Osteoblast (primary cell): ENCODE measurements at places on chromosomes 5 and 9. TPM values are rescaled to one million over a fixed set of nuclear protein-coding genes. Genes with fewer than 3 reads are reported as not detected.
A peak's percentile ranks its signal among the peaks of the same experiment; 100 is the strongest.

TLX3 gene
- not detected in 2 replicates for total RNA-seq

DNA sequence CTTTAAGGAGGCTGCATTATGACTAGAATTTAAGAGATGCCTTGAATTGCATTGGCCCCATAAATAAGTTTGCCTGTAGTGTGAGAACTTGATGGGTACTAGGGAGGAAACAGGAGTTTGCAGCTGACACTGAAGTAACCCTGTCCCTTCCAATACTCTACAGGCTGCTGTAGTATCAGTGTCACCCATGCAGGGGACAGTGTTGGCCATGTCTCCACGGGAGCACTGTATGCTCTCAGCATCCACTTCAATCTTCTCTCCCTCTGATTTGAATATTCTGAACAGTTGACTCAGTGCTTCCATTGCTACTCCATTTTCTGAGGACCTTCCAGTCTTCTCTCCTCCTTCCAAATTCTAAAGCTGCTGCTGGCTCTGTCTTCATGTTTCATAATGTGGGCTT is 11.4 kb upstream of the IFNA14 start:
- peaks cover 23% of the 10 kb centered on the region for H3K27me3 ChIP-seq
- no peak for DNase-seq
- peaks cover 3% of the 10 kb centered on the region for H3K4me1 ChIP-seq
- H3K4me3 ChIP-seq = no peak overlapping the region

GRCh38 chr5:56290378-56291078 is 57.4 kb upstream of the ANKRD55 start:
- H3K27me3 ChIP-seq = peaks cover 4% of the 10 kb centered on the region
- DNase-seq = peak; percentile 64
- H3K36me3 ChIP-seq = no peaks in the 10 kb centered on the region
- H3K4me3 ChIP-seq = no peak overlapping the region
- no peak overlapping the region for H3K27ac ChIP-seq

SUB1 gene
- 101 and 115 TPM in 2 replicates for total RNA-seq

ANKRD33B gene
- total RNA-seq = 5.1 and 5.6 TPM in 2 replicates

GRCh38 chr9:73269430-73270101 is 117.9 kb downstream of the ANXA1 start:
- no peaks in the 10 kb centered on the region for H3K4me1 ChIP-seq
- H3K36me3 ChIP-seq = no peaks in the 10 kb centered on the region
- DNase-seq = no peak
- no peak overlapping the region for H3K27ac ChIP-seq
- no peak overlapping the region for H3K4me3 ChIP-seq

PCDHGA6 gene
- 5.0 and 5.1 TPM in 2 replicates for total RNA-seq

FANCC gene
- 4.7 and 5.4 TPM in 2 replicates for total RNA-seq

DNA sequence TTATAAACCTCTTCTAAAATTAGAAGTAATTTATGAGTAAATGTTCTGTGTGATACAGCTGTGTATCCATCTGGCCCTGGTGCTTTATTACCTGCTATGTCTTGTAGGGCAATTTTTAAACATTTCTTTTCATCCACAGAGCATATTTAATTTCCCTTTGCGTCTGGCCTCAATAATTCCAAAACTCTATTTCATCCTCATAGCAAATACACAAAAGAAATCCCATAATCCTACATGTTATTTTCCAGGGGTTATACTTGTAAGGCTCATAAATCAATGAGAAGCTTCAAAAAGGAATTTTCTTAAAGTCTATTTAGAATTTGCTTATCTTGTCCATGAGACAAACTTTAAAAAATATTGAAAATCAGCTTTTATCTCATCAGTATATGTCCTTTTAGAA is 167.0 kb downstream of the TTC39B start:
- no peaks in the 10 kb centered on the region for H3K27me3 ChIP-seq
- no peaks in the 10 kb centered on the region for H3K36me3 ChIP-seq
- H3K4me3 ChIP-seq = no peak overlapping the region
- DNase-seq = no peak

DNA sequence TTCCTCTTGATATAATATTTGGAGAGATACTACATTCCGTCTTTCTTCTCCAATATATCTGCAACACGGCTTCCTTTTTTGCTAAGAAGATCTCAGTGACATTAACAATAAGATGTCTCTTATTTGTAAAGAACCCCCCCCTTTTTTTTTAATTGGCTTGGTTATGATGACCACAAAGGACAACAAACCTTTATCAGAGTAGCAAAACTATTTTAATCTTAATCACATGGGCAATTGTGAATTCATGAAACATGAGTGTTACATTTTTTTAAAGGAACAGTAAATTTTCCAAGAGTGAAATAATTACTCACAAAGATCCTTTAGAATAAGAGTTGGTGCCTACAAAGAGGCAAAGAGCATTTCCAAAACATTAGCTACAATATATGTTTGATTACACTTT is 554.1 kb downstream of the MAT2B start:
- H3K27me3 ChIP-seq = no peaks in the 10 kb centered on the region
- no peak overlapping the region for H3K4me3 ChIP-seq
- no peaks in the 10 kb centered on the region for H3K36me3 ChIP-seq
- DNase-seq = no peak

PCDHB4 gene
- total RNA-seq = 1.1 and 1.2 TPM in 2 replicates

DNA sequence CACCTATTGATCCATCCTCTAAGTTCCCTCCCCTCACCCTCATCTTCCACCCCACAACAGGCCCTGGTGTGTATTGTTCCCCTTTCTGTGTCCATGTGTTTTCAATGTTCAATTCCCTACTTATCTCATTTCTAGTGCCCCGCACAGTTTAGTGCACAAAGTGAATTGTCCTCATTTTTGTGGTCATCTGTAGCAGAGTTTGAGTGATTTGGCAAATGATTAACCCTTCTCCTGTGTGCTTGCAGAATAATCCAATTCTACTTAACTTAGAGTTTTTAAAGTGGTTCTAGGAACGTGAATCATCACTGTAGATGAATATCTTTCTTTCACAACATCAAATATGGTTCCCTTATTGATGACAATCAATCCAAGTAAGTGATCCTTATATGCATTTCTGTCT is 6.3 kb upstream of the HAPLN1 start:
- H3K27ac ChIP-seq = no peak overlapping the region
- H3K36me3 ChIP-seq = no peaks in the 10 kb centered on the region
- no peak for DNase-seq

ANKRD20A1 gene
- not detected in 2 replicates for total RNA-seq

- H3K36me3 ChIP-seq = no peaks in the 10 kb centered on the region
- H3K27me3 ChIP-seq = no peaks in the 10 kb centered on the region
- DNase-seq = no peak
- H3K27ac ChIP-seq = no peak overlapping the region
- no peak overlapping the region for H3K4me3 ChIP-seq
- H3K4me1 ChIP-seq = no peaks in the 10 kb centered on the region
Observed at GRCh38 chr5:16477541-16477940, 11.9 kb upstream of the ZNF622 start.

FRMPD1 gene
- not detected in 2 replicates for total RNA-seq

GRCh38 chr5:52710972-52711596 is 76.6 kb upstream of the ITGA1 start:
- DNase-seq = no peak
- peaks cover 29% of the 10 kb centered on the region for H3K4me1 ChIP-seq
- no peak overlapping the region for H3K4me3 ChIP-seq
- H3K36me3 ChIP-seq = no peaks in the 10 kb centered on the region

DNA sequence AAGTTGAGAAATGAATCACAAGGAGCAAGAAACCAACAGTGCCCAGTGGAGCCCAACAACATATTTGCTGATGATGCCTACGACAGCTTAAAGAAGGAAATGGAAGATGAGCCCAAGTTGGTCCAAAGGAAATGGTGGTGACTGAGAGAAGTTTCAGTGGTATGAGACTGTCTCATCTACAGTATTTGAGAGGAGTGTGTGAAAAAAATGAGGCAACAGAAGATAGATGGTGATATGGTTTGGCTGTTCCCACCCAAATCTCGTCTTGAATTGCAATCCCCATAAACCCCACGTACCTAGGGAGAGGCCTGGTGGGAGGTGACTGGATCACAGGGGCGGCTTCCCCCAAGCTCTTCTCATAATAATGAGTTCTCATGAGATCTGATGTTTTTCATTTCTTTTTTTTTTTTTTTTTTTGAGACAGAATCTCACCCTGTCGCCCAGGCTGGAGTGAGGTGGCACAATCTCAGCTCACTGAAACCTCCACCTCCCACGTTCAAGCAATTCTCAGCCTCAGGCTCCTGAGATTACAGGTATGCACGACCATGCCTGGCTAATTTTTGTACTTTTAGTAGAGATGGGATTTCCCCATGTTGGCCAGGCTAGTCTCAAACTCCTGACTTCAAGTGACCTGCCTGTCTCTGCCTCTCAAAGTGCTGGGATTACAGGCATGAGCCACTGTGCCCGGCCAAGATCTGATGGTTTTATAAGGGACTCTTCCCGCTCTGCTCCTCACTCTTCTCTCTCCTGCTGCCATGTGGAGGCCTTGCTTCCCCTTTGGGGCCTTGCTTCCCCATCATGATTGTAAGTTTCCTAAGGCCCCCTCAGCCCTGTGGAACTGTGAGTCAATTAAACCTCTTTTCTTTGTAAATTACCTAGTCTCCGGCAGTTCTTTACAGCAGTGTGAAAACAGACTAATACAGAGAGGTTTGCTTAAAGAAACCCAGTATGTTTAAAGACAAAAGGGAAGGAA is 30.2 kb downstream of the EFCAB9 start:
- H3K27me3 ChIP-seq = no peaks in the 10 kb centered on the region
- H3K36me3 ChIP-seq = peaks cover 12% of the 10 kb centered on the region
- H3K4me3 ChIP-seq = no peak overlapping the region
- DNase-seq = no peak

PCDHB16 gene
- 1.1 and 3.5 TPM in 2 replicates for total RNA-seq

DNA sequence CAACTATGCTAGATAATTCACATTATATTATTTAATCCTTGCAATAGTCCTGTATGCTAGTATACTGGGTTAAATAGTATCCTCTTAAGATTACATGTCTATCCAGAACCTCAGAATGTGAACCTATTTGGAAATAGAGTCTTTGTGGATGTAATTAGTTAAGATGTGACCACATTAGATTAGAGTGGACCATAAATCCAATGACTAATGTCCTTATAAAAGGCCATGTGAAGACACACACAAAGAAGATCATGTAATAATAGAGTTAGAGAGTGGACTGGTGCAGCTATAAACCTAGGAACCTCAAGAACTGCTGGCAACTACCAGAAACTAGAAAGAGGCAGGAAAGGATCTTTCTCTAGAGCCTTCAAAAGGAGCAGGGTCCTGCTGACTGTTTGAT is 263.6 kb upstream of the PTGER4 start:
- H3K4me3 ChIP-seq = no peak overlapping the region
- no peak overlapping the region for H3K27ac ChIP-seq
- DNase-seq = no peak
- no peaks in the 10 kb centered on the region for H3K36me3 ChIP-seq
- H3K27me3 ChIP-seq = no peaks in the 10 kb centered on the region
- peaks cover 2% of the 10 kb centered on the region for H3K4me1 ChIP-seq

DNA sequence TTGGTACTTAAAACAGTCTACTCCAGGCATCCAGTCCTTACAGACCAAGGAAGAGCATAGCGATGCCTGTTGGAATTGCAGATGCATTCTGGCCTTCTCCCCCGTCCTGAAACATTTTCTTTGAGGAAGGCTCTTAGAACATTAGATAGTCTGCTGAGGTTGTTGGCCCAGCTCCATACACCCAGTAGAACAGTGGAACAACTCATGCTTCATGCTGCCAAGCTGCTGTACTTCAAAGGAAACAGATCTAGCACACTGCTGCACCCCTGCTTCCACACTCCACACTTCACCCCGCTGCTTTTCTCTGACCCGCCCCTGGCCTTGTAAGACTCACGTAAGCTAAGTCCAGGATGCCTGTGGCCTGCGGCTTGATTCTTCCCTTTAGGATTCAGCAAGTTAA is 33.4 kb upstream of the NCS1 start:
- peak; percentile 92 for DNase-seq
- H3K36me3 ChIP-seq = peaks cover 10% of the 10 kb centered on the region
- H3K4me3 ChIP-seq = peak overlapping the region; percentile 27
- H3K4me1 ChIP-seq = peaks cover 31% of the 10 kb centered on the region
- peak overlapping the region; percentile 79 for H3K27ac ChIP-seq
- H3K27me3 ChIP-seq = no peaks in the 10 kb centered on the region

DNA sequence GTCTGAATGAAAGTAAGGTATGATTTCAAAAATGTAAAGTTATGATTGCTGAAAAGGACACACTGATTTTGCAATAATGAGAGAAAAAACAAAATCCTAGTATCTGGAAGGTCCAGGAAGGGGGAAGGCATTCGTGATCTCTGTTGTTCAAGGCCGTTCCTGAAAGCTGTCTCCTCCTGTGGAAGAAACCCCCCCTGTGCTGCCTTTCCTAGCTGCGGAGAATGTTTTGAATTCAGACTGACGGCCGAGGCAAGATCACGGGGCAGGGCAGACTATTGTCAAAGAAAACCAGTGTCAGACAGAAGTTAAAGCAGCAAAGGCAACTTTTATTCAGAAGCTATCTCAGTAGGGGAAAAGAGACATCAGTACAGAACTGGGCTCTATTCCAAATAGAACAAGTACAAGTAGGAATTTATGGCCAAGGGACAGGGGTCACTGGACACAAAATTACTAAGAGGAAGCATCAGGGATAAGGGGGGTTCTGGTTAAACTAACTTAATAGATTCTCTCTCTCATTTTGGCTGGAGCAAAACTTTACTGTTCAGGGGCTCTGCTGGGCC is 61.9 kb upstream of the IGFBPL1 start:
- no peaks in the 10 kb centered on the region for H3K36me3 ChIP-seq
- DNase-seq = no peak
- no peaks in the 10 kb centered on the region for H3K27me3 ChIP-seq
- no peak overlapping the region for H3K27ac ChIP-seq
- no peak overlapping the region for H3K4me3 ChIP-seq

- H3K4me3 ChIP-seq = no peak overlapping the region
- peak; percentile 71 for DNase-seq
- peaks cover 14% of the 10 kb centered on the region for H3K36me3 ChIP-seq
Observed at GRCh38 chr5:68285851-68286611, 70.5 kb downstream of the PIK3R1 start.

DNA sequence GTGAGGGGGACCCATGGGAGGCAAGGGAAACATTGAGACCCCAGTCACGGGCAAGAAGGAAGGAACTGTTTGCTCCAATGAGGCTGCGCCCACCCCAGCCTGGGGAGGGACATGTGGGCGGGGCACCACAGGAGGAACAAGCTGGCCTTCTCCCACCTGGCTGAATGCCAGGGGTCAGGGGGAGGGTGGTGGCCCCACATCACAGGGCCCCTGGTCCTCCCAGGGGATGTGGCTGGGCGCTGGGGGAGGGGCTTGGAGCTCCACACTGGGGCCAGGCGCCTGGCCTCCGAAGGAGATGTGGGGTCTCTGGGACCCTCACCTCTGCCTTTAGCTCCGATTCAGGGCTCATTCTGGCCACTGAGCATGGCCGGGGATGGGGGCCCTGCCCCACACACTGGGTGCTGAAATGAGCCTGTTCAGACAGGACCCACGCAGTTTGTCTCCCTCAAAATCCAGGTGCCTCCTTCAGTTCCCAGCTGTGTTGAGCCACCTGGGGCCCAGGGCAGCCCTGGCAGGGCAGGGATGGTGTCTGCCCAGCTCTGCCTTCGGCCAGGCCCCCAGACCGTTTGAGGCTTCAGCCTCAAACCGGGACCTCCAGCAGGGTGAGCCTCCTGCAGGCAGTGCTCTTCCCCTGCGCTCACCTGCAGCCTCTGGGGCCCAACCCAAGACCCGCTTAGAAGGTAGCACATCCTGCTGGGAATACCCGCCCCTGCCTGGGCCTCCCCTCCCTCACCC is 33.2 kb upstream of the NOTCH1 start:
- H3K4me1 ChIP-seq = peaks cover 6% of the 10 kb centered on the region
- H3K36me3 ChIP-seq = no peaks in the 10 kb centered on the region
- H3K27ac ChIP-seq = no peak overlapping the region
- H3K27me3 ChIP-seq = no peaks in the 10 kb centered on the region

GRCh38 chr5:25009063-25009462 is 364.3 kb upstream of the CDH10 start:
- no peak overlapping the region for H3K4me3 ChIP-seq
- no peak overlapping the region for H3K27ac ChIP-seq
- no peaks in the 10 kb centered on the region for H3K4me1 ChIP-seq

- H3K4me1 ChIP-seq = peaks cover 18% of the 10 kb centered on the region
- H3K27ac ChIP-seq = no peak overlapping the region
- no peaks in the 10 kb centered on the region for H3K27me3 ChIP-seq
- H3K4me3 ChIP-seq = no peak overlapping the region
Observed at GRCh38 chr5:17444496-17444895, 53.5 kb upstream of the TAF11L2 start.
